ENCODE measurements at places on chromosomes 3 and 15.
A peak's percentile ranks its signal among the peaks of the same experiment; 100 is the strongest.

GRCh38 chr15:67829647-67830504 lies 4.6 kb downstream of the SKOR1 start:
- DNase-seq, result no peak

GRCh38 chr3:159253860-159254259 lies 452.0 kb downstream of the MFSD1 start:
- no peak for DNase-seq

DNA sequence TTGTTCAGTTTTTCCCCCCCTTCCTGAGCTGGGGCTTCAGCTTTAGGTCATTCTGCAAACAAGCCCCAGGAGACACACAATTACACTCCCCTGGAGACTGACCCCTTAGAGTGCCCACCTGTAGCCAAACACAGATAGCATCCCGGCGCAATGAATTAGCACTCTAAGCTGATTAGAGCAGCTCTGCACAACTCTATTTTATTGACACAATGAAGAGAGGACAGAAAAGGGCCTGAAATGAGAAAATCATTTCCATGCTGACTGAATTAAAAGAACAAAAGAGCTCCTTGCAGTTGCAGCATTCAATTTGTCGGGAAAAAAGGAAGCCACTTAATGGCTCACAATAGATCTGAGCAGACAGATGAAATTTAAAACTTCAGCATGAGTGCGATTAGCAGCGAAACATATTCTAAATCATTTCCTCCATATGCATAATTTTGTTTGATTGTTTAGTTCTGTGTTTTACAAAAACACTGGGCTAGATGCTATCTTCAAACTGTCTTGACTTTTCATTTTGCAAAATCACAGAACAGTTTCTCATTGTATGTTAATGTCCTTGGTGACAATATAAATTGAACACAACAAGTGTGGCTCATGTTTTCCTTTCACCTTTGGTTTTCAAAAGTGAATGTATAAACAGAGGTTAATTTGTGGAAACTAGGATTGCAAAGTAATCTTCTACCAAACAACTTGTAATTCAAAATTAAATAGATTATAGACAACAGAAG lies 308.6 kb downstream of the MECOM start:
- DNase-seq, result no peak

- DNase-seq, result no peak
These were observed 12.0 kb upstream of the PAQR9 start for GRCh38 chr3:142975316-142975995.

- no peak for DNase-seq
These were observed 156.7 kb downstream of the EPHA3 start for GRCh38 chr3:89264037-89264560.

DNA sequence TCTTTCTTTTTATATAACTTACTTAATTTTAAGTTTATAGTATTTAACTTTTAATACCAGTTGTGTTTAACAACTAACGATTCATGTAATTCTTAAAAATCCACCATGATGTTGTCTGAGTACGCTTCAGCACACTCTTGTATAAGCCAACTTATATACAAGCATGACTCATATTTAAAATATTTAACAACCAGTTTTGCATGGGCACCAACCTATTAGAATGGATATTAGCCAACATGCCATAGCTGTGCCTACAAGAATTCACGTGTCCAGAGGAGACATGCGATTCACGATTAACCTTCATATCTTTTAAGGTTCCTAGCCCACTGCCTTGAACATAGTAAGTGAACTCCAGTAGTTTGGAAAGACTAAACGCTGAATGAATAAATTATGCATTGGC lies 1023.2 kb downstream of the TBL1XR1 start:
- DNase-seq, result no peak

GRCh38 chr15:37059086-37059485 lies 41.3 kb downstream of the MEIS2 start:
- DNase-seq, result no peak

- DNase-seq, result no peak
These were observed 836.1 kb downstream of the NAALADL2 start for GRCh38 chr3:175695251-175695650.

DNA sequence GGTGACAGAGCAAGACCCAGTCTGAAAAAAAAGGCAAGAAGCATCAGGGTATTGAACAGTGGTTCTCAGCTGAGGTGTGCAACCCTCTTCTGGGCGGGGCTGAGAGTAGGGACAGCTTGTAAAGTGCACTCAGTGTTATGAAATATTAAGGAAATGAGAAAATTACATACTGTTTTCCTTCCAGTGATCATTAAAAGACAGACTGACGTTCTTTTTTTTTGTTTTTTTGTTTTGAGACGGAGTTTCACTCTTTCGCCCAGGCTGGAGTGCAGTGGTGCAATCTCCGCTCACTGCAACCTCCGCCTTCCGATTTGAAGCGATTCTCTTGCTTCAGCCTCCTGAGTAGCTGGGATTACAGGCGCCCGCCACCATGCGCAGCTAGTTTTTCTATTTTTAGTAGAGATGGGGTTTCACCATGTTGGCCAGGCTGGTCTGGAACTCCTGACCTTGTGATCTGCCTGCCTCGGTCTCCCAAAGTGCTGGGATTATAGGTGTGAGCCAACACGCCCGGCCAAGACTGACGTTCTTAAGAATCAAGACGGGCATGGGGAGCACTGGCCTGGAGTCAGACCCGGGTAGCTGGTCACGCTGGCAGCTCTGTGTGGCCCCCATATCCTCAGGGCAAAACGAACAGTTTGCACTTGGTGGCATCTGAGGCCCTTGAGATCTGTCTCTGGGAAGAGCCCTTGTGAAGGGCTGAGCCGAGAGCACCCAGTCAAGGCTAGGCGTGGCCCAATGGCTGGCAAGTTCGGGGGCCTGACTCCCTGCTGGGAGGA lies 11.4 kb downstream of the MAN2A2 start:
- DNase-seq, result no peak

DNA sequence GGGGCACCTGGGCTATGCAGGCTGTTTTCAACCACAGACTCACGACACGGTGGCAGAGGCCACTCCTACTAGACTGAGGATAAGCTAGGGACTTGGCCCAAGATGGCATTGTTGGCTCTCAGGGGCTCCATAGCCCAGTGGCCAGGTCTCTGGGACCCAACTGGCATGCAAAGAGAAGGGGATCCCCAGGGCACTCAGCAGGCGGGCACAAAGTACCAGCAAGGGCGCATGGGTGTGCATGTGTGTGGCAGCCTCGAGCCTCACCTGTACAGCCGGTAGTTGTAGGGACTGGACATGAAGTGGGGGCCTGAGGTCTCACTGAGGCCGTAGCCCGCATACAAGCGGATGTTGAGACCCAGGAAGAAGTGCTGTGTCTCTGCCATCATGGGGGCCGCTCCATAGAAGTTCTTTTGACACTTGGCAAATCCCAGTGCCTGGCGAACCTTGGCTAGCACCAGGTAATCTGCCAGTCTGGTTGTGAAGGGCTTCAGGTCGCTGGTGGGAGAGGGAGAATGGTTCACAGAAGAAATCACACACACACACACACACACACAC lies 30.2 kb downstream of the IDH3A start:
- DNase-seq, result no peak

DNA sequence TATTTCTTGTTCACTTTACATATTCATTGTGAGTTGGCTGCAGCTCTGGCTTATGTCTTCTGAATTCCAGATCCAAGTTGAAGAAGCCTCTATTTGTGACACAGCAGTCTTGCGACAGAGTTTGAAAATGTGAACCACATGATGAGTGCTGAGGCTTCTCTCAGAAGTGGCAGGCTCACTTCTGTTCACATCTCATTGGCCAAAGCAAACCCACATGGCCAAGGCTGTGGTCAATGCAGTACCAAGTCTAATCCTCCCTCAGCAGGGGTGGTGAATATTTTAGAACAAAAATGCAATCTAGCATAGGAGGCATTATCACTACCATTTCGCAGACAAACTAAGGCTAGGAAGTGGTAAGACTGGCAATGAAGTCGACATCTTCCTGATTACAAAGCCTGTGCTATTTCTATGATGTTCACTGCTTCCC lies 45.2 kb downstream of the CDCP1 start:
- DNase-seq, result no peak

DNA sequence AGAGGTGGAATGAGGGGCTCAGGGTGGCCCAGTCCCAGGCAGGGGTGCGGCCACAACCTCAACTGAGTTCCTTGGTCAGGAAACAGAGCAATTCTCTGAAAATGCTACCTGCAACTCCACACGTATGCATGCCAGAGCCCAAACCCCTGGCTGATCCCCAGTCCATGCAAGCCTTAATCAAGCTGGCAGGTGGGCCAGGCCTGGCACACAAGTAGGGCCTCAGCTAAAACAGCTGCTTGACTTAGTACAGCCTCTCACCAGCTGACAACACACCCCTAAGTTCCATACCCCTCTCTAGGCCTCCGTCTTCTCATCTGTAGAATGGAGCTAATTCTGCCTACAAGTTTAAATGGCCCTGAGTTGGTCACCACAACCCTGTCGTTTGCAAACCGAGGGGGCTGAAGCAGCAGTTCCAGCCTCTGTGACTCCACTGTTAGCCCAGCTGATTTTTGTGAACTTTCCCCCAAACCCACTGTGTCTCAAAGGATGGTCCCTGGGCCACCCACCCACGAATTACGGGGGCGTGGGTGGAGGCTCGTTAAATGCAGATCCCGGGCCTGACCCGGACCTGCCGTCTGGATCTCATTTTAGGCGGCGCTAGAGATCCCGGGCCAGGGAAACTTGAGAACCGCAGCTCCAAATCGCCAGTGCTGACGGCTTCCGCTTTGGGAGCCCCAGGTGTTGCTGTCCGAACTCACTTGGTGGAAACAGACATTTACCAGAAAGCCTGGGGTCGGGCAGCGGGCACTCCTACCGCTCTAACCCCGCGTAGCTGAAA lies 927 bp downstream of the CHDH start:
- peak; percentile 60 for DNase-seq

DNA sequence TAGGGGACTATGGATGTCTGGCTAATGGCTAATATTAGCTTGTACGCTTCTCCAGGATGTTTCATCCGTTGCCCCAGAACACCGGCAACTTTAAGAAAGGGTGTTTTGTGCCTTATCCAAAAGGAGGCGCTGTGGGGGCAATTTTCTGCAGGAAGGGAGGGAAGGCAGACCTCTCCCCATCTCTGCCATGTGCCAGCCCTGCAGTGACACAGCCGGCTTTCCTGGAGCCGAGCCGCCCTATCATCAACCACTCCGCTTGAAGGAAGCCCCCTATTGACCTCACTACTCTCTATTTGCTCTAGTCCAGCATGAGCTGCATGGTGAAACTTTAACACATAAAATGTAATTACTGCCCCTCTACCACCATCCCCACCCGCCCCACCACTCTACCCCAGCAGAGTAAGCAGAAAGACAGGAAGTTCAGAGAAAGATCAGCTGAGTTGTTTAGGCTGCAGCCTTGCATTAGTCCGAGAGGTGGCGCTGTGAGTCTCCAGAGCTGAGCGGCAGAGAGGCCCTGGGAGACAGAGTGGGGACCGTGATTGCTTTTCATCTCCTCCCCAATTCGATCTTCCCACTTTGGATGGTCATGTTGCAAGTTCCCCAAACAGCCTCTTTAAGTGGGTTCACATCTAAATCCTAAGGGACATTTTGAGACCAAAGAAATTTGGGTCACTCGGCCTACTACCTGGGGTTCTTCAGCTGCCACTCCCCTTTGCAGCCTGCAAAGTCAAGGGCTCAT lies 24.5 kb upstream of the RAD18 start:
- peak; percentile 72 for DNase-seq

DNA sequence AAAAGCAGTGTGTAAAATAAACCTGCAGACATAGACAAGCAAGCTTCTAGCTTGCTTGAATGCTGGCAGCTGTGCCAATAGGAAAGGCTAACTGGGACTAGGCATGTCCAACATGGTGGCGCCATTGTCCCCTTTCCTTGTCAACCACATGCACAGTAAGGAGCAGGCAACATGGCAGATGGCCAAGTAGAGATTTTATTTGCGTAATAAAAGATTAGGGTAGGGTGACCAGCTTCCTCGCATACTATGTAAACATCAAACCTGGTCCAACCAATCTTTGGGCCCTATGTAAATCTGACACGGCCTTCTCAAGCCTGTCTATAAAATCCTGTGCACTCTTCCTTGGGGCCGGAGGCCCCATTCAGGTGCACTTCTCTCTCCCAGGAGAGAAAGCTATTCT lies 575.4 kb upstream of the GOLIM4 start:
- no peak for DNase-seq

GRCh38 chr15:74136814-74137536 lies 6.6 kb downstream of the ISLR2 start:
- no peak for DNase-seq

DNA sequence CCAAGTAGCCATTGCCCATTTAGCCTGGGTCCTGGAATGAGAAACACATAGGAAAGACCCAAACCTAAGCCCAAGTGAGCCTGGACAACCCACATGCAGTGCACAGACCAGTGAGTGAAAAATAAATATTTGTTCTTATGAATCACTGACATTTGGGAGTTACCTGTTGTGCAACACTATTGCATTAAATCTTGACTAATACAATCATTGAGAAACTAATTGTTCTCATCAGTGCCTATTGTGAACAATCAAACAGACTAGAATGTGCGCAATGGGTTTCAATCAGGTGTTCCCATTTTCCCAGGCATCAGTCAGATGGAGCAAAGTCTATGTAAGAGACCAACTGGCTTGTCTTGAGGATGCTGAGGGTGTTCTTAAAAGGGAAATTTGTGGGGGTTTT lies 54.7 kb upstream of the CNOT10 start:
- no peak for DNase-seq

- no peak for DNase-seq
These were observed 24.1 kb downstream of the TRAK1 start for GRCh38 chr3:42115215-42115614.

- DNase-seq, result no peak
These were observed 126.0 kb upstream of the MITF start for GRCh38 chr3:69613286-69613685.

- DNase-seq, result no peak
These were observed 40.1 kb upstream of the SEMA4B start for GRCh38 chr15:90160781-90161727.

DNA sequence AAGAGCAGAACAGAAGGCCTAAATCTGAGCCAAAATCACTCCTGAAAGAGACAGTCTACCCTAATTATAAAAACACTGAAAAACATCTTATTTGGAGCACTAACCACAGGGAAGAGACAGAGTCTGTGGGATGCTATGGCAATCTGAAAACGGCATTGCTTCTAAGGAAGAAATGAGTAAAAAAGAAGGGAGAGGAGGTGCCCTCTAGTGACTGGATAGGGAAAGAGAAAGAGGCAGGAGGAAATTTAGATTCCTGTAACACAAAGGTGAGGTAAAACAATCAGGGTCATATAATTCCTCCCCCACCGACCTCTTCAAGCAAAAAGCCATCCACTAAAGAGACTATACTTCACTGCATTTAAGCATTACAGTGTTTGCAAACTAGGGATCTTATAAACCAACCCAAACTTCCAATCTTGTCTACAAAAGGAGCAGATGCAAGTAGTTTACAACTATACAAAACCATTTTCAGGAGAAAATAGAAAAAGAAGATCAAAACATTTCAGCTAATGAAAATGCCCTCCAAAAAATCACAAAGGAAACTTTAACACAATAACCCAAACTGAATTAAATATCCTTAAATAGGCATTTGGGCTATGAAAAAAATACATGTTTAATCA lies 32.6 kb downstream of the HACD2 start:
- DNase-seq, result peak; percentile 16

GRCh38 chr3:184176377-184177330 lies 2.0 kb downstream of the AP2M1 start:
- DNase-seq, result no peak

GRCh38 chr3:122416966-122417365 lies 1.1 kb upstream of the WDR5B start:
- DNase-seq, result no peak
